ENCODE measurements at places on chromosomes 11 and 22.

- DNase-seq, result no peak
Measured at GRCh38 chr11:68204402-68204801, 8.7 kb downstream of the KMT5B start.

DNA sequence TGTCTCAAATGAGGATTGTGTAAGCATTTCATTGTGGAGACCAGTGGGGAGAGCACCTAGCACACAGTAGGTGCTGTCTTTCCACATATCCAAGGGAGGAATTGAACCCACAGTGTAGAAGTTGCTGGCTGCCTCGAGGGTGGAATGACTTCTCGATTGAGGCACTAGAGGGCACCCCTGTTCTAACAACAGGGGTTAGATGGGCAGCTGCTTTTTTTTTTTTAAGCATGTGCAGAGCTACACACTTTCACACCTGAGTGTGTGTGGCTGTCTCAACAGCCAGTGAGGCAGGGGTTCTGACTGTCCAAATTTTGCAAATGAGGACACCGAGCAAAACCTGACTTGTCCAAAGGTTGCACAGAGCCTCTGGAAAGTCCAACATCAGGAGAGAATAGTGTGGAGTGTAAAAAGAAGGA lies 118.2 kb upstream of the CRYBB3 start:
- DNase-seq, result no peak

- no peak for DNase-seq
Measured at GRCh38 chr22:29352778-29353177, 35.6 kb downstream of the AP1B1 start.

- no peak for DNase-seq
Measured at GRCh38 chr11:119754199-119754598, 25.2 kb upstream of the NECTIN1 start.

DNA sequence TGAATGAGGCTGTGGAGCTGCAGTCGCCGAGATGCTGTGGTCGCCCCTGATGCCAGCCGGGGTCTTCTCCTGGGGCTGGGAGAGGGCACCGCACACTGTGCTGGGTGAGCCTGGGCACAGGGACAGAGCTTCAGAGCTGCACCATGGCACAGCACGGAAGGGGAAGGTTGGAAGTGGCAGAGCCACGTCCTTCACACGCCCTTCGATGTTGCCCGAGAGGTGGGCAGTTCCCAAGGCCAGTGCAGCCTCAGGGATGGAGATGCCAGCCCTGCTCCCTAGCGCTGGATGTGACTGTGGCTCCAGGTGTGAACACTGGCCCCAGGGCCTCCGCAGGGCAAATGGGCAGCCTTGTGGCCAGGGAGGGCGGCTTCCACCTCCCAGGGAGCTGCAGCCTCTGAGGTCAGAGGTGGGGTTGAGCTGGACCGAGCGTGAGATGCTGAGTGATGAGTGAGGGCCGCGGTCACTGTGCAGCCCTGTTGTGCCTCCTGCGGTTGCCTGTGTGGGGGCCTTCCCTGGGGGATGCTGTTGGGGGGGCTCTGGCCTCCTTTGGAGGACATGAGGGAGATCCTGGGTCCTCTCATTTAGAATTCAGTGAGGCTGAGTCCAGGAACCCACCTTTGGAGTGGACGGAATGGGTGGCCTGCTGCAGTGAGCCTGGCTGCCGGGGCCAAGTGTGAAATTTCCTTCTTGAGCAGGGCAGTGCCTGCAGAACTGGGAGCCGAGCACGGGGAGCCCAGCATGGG lies 1090.0 kb downstream of the BRD1 start:
- no peak for DNase-seq

- DNase-seq, result no peak
Measured at GRCh38 chr11:6437993-6438392, 2.8 kb downstream of the HPX start.

GRCh38 chr11:32312865-32313403 lies 122.4 kb downstream of the WT1 start:
- no peak for DNase-seq

DNA sequence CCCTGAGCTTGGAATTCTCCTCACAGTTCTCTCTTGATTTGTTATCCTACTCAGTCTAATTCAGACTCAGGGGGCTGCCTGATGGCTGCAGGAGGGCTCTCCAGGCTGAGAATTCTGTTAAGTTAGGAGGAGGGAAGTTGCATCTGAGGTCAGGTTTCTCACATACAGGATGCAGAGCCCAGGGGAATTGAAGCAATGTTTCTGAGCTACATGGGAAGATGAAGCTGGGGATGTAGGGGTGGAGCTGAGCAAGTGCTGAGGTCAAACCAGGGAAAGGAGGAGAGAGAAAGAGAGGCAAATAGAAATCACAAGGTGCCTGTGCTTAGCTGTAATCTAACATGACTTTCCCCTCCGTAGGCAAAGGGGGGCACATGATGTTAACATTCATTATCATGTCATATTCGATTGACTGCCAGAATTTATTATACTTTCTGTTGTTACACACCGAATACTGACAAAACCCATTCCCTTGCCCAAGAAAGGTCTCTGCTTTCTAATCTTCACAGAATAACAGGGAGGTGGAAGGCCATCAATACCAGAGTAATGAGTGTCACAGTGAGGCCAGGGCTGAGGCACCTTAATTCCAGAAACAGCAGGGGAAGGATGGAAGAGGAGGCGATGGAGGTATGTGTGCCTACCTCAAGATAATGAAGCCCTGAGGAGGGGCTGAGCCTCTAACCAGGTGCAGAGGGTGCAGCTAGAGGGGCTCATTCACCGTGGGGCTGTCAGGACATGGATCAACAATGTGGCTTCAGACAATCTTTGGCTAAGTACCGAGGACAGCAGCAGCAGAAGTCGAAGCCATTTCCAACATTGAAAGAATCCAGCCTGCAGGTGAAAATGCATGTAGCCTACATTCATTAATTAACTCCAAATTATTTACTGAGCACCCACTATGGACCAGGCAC lies 205.4 kb upstream of the SNX19 start:
- no peak for DNase-seq

Data from stimulated activated CD8-positive, alpha-beta memory T cell treated with anti-CD3 and anti-CD28 coated beads, Interleukin-2, amount 100 ng/mL, for 1 hour (primary cell).